ENCODE measurements at places on chromosomes 11 and 22.

DNA sequence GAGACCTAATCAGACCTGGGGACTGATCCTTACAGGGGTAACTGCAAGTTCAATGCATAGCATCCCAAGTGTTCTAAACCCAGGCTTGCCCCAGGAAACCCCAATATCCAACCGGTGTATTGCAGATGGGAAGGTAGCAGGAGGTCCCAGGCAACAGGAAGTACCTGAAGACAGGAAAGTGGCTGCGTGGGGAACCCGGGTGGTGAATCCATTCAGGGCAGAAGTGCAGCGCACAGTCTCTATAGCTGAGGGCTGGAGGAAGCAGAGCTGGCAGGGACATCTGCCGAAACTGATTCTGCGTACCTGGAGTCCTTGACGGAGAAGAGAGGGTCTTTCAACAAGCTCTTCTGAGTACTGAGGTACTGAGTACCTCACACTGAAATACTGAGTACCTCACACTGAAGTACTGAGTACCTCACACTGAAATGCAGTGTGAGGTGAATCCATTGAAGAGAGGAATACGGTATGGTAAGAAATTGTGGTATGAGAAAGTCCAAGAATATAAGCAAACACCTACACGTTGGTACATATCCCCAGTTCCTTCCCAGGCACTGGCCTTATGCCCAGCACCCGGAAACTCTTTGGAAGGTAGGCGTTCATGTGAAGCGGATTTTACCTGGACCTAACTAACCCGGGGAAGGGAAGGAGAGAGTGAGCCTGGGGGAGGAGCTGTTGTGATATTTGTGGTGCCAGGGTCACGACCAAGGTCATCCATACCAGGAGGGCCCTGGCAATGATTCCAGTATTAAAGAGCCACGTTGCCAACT, 20.1 kb downstream of the SCN4B start:
- DNase-seq = no peak
- no peak overlapping the region for H3K27ac ChIP-seq
- no peak overlapping the region for H3K4me3 ChIP-seq
- peaks cover 4% of the 10 kb centered on the region for H3K4me1 ChIP-seq
- H3K36me3 ChIP-seq = no peaks in the 10 kb centered on the region
- peaks cover 2% of the 10 kb centered on the region for H3K27me3 ChIP-seq

DNA sequence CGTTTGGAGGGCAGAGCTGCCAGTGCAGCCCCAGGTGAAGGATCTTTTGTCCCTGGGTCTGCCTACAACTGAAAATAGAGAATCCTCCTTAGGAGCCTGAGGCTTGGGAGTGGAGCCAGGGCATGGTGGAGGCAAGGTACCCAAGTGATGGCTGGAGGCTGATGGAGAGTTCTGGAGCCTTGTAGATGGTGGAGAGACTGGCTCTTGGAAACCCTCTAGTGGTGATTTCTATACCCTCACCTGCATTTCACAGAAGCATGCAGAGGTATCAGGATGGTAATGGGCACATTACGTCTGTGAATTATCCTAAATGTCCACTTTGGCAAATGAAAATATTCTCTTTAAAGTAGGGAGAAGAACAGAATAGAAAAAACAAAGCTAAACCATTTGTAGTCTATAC, 44.4 kb downstream of the INSC start:
- H3K27me3 ChIP-seq = no peaks in the 10 kb centered on the region
- no peaks in the 10 kb centered on the region for H3K4me1 ChIP-seq
- no peak overlapping the region for H3K27ac ChIP-seq
- DNase-seq = no peak
- H3K4me3 ChIP-seq = no peak overlapping the region
- H3K36me3 ChIP-seq = no peaks in the 10 kb centered on the region

DNA sequence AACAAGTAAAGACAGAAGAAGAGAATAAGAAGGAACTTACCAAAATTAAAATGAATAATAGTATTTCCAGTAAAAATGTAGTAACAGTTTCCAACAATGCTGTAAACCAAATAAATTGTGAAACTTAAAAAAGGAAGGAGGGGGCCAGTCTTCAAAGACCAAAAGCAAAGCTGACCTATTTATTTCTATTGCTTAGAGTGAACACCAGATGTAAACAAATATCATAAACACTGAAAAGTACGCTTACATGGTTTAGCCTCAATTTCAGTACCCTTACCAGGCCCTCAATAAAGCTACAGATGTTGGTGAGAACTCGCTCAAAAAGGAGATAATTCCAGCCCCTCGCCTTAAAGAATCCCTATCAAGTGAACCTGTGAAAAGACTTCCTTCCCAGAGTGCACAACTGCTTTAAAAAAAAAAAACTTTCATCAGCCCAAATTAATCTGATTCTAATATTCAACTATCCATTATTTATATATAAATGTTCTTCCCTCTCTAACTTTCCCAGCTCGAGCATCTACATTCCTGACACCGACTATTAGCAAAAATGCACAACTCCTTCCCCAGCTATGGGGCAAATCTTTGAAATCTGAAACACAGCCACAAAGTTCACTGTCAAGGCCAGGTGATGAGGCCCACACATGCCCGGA, 2.4 kb downstream of the PHF21A start:
- H3K36me3 ChIP-seq = no peaks in the 10 kb centered on the region
- no peak for DNase-seq
- peak overlapping the region; percentile 96 for H3K4me3 ChIP-seq
- no peaks in the 10 kb centered on the region for H3K27me3 ChIP-seq
- H3K27ac ChIP-seq = peak overlapping the region; percentile 84

- peaks cover 1% of the 10 kb centered on the region for H3K27me3 ChIP-seq
- DNase-seq = no peak
- no peaks in the 10 kb centered on the region for H3K36me3 ChIP-seq
- peak overlapping the region; percentile 46 for H3K27ac ChIP-seq
These were observed 868.6 kb downstream of the METTL15 start for GRCh38 chr11:28976801-28977145.

DNA sequence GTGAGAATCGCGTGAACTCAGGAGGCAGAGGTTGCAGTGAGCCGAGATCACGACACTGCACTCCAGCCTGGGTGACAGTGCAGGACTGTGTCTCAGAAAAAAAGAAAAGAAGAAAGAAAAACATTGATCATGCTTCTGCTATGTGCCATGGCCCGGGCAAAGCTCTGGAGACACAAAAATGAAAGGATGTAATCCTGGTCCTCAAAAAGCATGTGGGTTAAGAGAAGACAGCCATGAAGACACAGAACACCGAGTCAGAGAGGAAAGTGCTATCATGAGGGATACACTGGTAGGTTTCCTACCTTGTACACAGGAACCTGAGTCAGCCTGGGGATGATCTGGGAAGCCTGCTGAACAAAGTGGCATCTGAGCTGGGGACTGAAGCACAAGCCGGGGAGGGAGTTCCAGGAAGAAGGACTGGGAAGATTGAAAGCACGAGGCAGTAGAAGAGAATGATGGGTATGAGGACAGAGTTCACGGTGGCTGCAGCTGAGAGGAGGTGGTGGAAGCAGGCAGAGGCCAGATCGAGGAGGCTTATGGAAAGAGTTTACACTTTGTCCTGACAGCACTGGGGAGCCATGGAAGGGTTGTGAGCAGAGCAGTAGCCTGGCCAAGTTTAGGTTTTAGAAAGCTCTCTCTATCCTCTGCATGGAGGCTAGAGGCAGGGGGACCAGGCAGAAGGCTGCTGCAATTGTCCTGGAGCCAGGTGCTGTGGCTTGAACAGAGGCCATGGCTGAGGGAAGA, 9.9 kb upstream of the MAFF start:
- no peak overlapping the region for H3K27ac ChIP-seq
- no peaks in the 10 kb centered on the region for H3K36me3 ChIP-seq
- H3K4me3 ChIP-seq = no peak overlapping the region

GRCh38 chr11:34972892-34973291, 56.5 kb downstream of the PDHX start:
- no peak for DNase-seq
- no peak overlapping the region for H3K27ac ChIP-seq
- no peaks in the 10 kb centered on the region for H3K27me3 ChIP-seq
- H3K4me3 ChIP-seq = no peak overlapping the region

Measured in WTC11 (cell line).